ENCODE measurements at places on chromosomes 6 and 20.

- no peak for DNase-seq
Observed at GRCh38 chr6:108039681-108040080, 34.9 kb downstream of the OSTM1 start.

DNA sequence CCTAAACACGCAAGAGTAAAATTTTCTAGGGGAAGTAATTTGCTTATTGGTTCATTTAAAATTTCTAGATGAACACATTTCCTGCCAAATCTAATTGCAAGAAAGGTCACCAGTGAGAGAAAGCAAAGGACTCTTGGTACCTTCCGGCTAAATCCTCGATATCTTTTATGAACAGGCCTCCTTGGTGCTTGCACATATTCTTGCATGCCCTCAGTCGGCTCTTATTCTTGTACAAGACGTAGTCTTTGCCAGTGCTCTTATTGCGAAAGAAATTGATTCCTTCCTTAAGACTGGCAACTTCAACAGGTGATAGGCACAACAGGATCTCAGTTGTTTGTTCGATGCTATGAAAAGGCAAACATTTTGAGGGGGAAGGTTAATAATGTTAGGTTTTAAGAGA lies 141.7 kb upstream of the CARMIL1 start:
- no peak for DNase-seq

- DNase-seq: no peak
Observed at GRCh38 chr6:99295276-99295675, 54.2 kb downstream of the FAXC start.

- DNase-seq: no peak
Observed at GRCh38 chr20:56964901-56965300, 301.5 kb downstream of the BMP7 start.

- no peak for DNase-seq
Observed at GRCh38 chr6:30494291-30494861, 5.1 kb downstream of the HLA-E start.

- no peak for DNase-seq
Observed at GRCh38 chr6:142045380-142046278, 87.1 kb upstream of the GJE1 start.

All from SJSA1 (cell line).